ENCODE measurements at places on chromosomes 6 and 20. TPM values are rescaled to one million over a fixed set of nuclear protein-coding genes. Genes with fewer than 3 reads are reported as not detected.

Gene TRIM40
- total RNA-seq = not detected

Gene FNDC1
- total RNA-seq = not detected

Gene CNR1
- not detected for total RNA-seq

Gene PRDM13
- not detected for total RNA-seq

All from natural killer cell treated with Interleukin-12 subunit alpha and Interleukin-12 subunit beta and Interleukin-15 and Interleukin-18, amount 100 ng/mL, for 72 hours (primary cell).